ENCODE measurements at places on chromosomes 13 and 19.

DNA sequence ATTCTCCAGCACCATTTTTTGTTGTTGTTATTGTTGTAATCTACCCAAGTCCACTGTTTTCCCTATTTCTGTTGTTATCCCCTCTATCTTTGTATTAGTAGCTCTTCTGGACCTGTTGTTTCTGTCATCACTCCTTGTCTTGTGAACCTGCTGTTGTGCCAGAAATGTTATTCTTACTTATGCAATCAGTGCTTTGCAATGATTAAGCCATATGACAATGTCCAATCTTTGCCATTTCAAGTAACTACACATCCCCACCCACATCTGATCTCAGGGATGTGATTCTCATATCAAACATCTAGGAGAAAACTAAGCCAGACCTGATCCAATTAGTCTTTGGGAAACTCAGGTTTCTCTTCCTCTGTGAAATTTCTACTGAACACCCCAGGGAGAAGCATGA is 472.6 kb upstream of the KLHL1 start:
- no peak for DNase-seq

GRCh38 chr13:72313546-72313945 is 413.9 kb downstream of the MZT1 start:
- DNase-seq, result no peak

- no peak for DNase-seq
These were observed 64.6 kb upstream of the RAP2A start for GRCh38 chr13:97369261-97369893.

- peak; percentile 76 for DNase-seq
These were observed 13.0 kb upstream of the SOX1 start for GRCh38 chr13:112053744-112054615.

- DNase-seq, result no peak
These were observed 787.8 kb downstream of the LIG4 start for GRCh38 chr13:107427536-107427935.

DNA sequence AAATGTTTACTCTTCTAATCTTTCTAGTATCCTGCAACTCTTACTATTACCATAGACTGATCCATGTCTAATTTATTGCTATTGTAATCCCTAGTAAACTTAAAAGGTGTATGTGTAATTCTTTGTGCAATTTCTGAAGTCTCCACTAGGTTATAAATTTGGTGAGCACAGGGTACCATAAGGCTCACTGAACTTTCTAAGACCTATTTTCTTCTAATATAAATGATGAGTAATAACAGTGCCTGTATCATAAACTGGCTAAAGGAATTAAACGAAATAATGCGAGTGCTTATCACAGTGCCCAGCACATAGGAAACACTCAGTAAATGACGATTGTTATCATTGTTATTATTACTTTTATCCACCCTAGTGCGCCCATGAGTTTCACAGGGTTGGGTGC is 119.1 kb downstream of the KLF12 start:
- DNase-seq, result no peak

DNA sequence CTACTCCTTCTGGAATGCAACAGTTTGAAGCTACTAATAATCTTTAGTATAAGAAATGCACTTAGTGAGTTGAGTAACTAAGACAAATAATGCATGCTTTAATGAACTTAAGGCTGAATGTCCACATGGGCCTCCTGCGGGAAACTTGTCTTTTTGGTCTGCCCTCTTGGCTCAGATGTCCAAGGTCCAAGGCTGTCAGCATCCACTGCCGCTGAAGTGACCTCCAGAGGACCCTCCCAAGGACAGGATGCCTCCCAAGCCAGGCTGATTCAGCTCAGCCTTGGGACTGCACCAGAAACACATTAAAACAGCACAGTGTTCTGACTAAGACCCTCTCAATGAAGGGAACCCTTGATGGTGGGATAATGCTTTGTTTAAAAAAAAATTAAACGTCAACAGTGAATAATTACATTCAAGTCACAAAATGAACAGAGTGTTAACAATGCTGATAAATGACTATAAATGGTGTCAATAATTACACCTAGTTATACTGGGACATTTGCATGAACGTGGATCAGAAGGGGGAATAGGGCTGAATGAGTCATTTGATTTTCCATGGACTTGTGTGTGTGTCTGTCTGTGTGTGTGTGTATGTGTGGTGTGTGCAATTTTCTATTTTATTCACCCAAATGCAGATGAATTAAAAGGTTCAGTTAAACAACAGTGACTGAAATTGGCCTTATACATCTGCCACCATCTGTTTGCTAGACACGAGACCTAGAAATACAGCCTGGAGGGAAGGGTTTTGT is 150.5 kb downstream of the COL4A1 start:
- peak; percentile 22 for DNase-seq

DNA sequence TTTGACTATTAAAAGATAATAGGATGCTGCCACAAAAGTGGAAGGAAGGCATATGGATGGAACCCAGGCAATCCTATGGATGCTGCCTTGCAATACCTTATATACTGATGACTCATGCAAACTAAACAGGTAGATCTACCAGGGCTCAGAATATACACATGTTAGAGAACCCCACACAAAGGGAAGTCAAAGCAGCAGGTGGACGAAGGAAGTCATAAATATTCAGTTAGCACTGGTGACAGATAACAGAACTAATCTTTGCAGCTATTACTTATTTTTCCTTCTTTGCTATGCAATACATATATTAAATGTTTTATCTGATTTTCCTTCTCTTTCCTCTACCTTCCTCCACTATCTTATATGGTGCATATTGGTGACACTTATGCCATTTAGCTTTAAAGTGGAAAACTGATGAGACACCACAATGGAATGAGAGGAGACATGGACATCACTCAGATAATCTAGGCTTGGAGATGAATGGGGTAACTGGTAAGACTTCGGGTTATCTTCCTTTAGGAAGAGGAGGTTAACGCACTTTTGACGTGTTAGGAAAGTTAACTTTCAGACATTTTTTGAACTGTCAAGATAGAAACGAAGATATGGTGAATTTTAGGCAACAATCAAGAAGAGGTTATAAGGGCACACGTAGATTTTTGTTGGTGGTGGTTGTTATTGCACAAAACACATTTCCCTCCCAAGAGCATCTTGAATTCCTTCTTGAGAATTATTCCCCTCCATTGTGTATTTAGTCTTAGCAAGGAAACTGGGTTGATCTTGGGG is 39.8 kb upstream of the MBNL2 start:
- no peak for DNase-seq

DNA sequence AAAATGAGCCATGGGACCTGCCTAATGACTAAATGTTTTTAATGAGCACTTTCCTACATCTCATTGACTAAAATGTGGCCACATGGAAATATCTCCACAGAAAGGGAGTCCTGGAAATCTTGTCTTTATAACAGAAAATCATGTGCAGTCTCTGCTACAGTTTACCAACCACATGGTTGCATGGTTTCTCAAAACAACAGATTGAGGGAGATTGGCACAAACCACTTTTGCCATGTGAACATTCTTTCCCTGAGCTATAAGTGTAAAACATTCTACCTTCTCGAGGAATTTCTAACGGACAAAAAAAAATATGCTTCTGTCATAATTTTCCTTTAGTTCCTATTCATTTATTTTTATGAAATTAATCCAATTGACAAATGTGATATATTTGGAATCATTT is 218.9 kb upstream of the SLITRK5 start:
- DNase-seq, result no peak

GRCh38 chr13:108383667-108384066 is 114.1 kb downstream of the TNFSF13B start:
- no peak for DNase-seq

Data from ecto neural progenitor cell (in vitro differentiated cells).